ENCODE measurements at places on chromosomes 7 and 10.

DNA sequence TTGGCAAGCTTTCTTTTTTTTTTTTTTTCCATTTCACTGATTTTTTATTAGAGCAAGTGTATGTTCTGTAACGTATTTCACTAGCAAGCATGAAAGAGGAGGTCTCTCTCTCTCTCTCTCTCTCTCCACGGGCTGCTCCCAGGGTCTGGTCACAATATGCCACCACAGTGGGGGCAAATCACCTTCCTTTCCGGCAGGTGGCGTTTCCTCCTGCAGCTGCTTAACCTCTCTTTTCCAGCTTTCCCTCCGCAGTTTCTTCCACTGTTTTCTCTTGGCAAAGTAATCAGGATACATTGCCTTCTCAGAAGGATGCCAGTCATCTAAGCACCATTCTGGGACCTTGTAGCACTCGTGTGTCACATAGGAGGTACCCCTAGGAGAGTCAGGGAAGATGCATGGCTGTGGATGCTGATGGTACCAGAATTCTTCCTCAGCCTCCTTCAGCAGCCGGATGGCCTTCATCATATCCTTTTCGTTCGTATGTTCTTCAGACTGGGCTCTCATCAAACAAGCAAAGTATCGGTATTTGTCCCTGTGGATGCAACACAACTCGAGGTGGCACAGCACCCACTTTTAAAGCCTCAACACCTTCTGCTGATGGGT is 197.3 kb upstream of the PODXL start:
- peaks cover 4% of the 10 kb centered on the region for H3K27me3 ChIP-seq
- no peaks in the 10 kb centered on the region for H3K36me3 ChIP-seq
- H3K27ac ChIP-seq: no peak overlapping the region
- no peak for DNase-seq
- no peak overlapping the region for H3K4me3 ChIP-seq

DNA sequence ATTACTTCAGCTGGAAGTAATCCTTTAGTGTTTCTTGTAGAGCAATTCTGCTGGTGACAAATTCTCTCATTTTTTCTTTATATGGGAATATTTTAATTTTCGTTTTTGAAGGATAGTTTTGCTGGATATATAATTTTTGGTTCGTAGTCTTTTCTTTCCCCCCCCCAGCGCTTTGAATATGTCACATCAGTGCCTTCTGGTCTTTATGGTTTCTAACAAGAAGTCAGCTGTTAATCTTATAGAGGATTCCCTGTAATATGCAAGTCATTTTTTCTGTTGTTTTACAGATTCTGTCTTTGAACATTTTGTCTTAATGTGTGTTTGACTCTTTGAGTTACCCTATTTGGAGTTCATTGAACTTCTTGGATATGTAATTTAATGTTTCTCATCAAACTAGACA is 96.3 kb downstream of the SDK1 start:
- H3K36me3 ChIP-seq: peaks cover 2% of the 10 kb centered on the region
- no peaks in the 10 kb centered on the region for H3K4me1 ChIP-seq
- no peak overlapping the region for H3K27ac ChIP-seq
- peaks cover 10% of the 10 kb centered on the region for H3K27me3 ChIP-seq
- DNase-seq: no peak

DNA sequence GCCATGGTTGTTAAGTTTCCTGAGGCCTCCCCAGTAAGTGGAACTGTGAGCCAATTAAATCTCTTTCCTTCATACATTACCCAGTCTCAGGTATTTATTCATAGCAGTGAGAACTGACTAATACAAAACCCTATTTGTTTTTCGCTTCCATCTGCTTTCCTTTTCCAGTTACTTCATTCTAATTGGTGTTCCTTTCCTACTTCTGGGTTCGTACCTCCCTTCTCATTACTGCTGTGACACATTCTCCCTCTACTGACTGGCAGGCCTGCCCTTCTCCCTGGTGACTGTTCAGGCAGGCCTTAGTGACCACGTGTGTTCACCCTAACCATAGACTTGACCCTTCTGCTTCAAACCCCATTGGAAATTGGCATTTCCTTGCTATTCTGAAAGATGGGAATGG is 37.7 kb downstream of the MTURN start:
- H3K4me1 ChIP-seq: no peaks in the 10 kb centered on the region
- peaks cover 7% of the 10 kb centered on the region for H3K27me3 ChIP-seq
- no peaks in the 10 kb centered on the region for H3K36me3 ChIP-seq
- no peak overlapping the region for H3K4me3 ChIP-seq

DNA sequence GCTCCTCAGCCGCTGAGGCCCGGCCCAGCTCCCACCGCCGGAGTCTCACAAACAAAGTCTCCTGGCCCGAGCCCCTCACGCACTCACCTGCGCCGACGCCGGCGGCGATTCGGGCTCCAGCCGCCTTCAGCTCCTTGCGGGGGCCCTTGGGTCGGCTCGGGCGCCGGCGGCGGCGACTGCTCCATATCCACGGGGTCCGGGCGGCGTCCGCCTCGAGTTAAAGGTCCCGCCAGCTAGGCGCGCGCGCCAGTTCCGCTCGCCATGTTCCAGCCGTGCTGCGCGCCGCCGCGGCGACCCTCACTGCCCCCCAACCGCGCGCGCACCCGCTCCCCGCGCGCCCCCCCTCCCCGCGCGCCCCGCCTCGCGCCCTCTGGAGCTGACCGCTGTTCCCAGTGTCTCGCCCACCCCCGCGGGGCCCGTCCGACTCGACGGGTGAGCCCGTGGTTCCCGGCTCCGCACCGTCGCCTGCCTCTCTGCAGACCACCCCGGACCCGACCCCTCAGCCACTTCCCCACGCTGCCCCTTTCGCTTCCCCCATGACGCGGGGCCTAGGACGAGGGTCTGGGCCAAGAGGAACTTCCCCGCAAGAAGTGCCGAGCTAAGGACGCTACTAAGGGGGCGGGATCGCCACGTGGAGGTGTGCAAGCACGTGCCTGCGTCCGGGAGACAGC is 396.1 kb downstream of the ZNF33B start:
- peak; percentile 20 for DNase-seq
- H3K36me3 ChIP-seq: peaks cover 4% of the 10 kb centered on the region
- H3K27ac ChIP-seq: no peak overlapping the region
- H3K27me3 ChIP-seq: peaks cover 13% of the 10 kb centered on the region
- peaks cover 1% of the 10 kb centered on the region for H3K4me1 ChIP-seq

DNA sequence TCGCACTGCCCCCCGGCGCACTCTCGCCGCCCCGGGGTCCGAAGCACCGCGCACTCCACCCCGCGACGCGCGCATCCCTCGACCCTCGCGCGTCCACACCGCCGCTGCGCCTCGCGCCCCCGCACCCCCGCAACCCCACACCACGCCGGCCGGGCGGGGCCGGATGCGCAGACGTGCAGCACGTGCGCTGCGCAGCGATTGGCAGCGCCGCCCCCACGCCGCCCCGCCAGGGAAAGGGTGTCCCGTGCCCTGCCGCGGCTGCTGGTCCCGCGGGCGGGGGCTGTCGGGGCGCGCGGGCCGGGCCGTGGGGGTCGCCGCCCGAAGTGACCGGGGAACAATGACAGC is 53.7 kb upstream of the KDM7A start:
- peaks cover 2% of the 10 kb centered on the region for H3K27me3 ChIP-seq
- H3K4me1 ChIP-seq: peaks cover 44% of the 10 kb centered on the region
- peaks cover 7% of the 10 kb centered on the region for H3K36me3 ChIP-seq
- DNase-seq: peak; percentile 79

DNA sequence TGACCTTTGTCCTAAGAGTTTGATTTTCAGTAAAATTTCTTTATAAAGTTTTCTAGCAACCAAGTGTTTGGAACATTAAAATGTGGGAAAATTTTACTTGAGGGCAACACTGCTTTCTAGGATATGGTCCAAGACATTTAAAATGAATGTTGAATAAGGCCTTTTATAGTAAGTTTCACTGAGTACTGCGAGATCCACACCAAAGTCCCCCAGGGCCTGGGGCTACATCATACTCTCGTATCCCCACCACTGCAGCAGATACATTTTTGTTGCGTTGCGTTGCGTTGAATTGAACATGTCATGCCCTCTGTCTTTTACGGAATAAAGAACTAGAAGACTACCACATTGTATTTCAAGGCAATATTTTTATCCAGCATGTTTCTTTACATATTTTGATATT is 44.5 kb downstream of the PRTFDC1 start:
- no peak overlapping the region for H3K4me3 ChIP-seq
- peaks cover 14% of the 10 kb centered on the region for H3K36me3 ChIP-seq
- peaks cover 6% of the 10 kb centered on the region for H3K4me1 ChIP-seq
- no peaks in the 10 kb centered on the region for H3K27me3 ChIP-seq

GRCh38 chr7:31312889-31313288 is 27.6 kb downstream of the NEUROD6 start:
- H3K27ac ChIP-seq: no peak overlapping the region
- no peak overlapping the region for H3K4me3 ChIP-seq

DNA sequence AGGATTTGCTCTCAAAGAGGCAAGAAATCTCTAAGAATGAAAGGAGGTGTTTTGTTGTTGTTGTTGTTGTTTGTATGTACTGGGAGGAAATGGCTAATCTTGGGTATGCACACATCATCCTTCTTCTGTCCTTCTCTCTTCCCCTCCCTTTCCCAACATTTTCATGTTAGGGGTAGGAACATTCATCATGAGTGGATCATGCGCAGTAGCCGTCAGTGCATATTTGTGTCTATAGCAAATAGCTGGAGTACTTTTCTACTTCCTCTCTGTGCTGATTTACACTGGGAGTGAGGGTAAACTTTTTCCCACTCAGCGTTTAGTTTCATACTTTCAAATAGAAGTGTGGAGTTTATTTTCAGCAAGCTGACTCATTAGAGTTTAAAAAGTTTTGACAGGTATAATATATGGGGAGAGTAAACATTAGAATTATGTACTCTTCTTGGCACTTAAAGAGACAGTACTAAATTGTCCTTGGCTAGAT is 80.5 kb upstream of the PRKG1 start:
- DNase-seq: no peak
- H3K36me3 ChIP-seq: no peaks in the 10 kb centered on the region
- H3K27ac ChIP-seq: no peak overlapping the region
- H3K4me1 ChIP-seq: no peaks in the 10 kb centered on the region
- no peak overlapping the region for H3K4me3 ChIP-seq

GRCh38 chr10:80100861-80101695 is 22.6 kb downstream of the TMEM254 start:
- H3K27ac ChIP-seq: no peak overlapping the region
- H3K27me3 ChIP-seq: peaks cover 2% of the 10 kb centered on the region
- no peaks in the 10 kb centered on the region for H3K36me3 ChIP-seq
- no peak for DNase-seq

DNA sequence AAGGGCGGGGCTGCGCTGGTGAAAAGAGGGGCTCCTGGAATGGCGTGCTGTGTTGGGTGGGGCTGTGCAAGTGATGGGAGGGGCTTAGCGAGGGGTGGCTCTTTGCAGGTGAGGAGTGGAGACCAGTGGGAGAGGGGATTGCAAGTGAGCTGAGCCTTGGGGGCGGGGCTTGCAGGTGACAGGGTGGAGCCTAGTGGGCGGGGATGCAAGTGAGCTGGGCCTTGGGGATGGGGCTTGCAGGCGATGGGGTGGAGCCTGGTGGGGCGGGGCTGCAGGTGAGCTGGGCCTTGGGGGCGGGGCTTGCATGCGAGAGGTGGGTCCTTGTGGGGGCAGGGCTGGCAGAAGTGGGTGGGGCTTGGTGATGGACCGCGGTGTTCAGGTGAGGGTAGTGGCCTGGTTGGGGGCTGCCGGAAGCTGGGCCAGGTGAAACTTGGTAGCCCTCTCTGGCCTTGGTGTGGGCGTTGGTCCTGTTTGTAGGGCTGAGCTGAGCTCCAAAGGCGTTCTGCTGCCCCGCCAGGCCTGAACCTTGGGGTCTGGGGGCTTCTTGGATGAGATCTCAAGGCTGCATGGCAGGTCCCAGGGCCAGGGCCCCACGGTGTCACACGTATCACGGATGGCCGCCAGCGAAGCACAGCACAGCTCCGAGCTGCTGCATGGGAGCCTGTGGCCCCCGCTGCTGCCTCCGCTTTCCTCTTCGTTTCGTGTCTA is 743 bp upstream of the PITRM1 start:
- peaks cover 16% of the 10 kb centered on the region for H3K36me3 ChIP-seq
- peaks cover 25% of the 10 kb centered on the region for H3K27me3 ChIP-seq
- H3K27ac ChIP-seq: peak overlapping the region; percentile 88
- no peak for DNase-seq
- H3K4me3 ChIP-seq: peak overlapping the region; percentile 76
- peaks cover 14% of the 10 kb centered on the region for H3K4me1 ChIP-seq

GRCh38 chr10:103967448-103968071 is 620 bp downstream of the SLK start:
- H3K4me3 ChIP-seq: peak overlapping the region; percentile 88
- peaks cover 35% of the 10 kb centered on the region for H3K4me1 ChIP-seq
- H3K36me3 ChIP-seq: peaks cover 20% of the 10 kb centered on the region

GRCh38 chr7:75969704-75970498 is 24.5 kb downstream of the TMEM120A start:
- H3K4me3 ChIP-seq: no peak overlapping the region
- no peaks in the 10 kb centered on the region for H3K4me1 ChIP-seq
- no peaks in the 10 kb centered on the region for H3K27me3 ChIP-seq
- no peak overlapping the region for H3K27ac ChIP-seq
- H3K36me3 ChIP-seq: peaks cover 4% of the 10 kb centered on the region

DNA sequence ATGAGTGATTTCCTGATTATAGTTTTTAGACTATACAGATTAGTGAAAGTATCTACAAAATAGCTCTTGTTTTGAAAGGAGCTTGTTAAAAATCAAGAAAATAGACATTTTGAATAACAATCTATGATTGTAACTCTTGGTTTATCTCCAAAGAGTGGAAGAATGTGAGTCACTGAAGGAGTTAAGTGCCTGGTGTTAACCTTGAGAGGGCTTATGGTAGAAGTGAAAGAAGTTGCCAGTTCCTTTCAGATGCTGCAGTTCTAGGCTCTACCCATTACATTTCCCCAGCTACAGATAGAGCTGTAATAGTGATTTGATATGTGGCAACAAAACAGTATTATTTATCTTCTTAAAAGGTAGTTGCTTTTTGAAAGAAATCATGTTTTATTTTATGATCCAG is 12.7 kb downstream of the NRBF2 start:
- H3K4me3 ChIP-seq: no peak overlapping the region
- H3K4me1 ChIP-seq: peaks cover 25% of the 10 kb centered on the region

DNA sequence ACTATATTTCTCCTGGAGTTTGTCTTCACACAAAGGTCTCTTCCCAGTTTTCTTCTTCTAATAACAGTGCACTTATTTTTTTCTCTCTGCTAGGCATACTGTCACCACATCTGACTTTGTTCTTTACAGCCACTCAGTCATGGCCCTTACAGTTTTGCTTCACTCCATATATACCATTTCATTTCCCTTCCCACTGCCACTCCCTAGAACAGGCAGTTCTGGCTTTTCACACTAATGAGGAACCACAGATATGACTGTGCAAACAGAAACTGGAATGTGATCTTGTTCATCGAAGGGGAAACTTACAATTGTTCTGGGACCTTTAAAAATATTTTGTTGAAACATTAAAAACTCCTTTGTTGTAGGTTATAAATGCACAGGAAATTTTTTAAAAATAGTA is 67.3 kb downstream of the EPDR1 start:
- no peak overlapping the region for H3K4me3 ChIP-seq
- no peaks in the 10 kb centered on the region for H3K36me3 ChIP-seq
- DNase-seq: no peak
- peaks cover 7% of the 10 kb centered on the region for H3K27me3 ChIP-seq

GRCh38 chr7:7911369-7912123 is 57.0 kb upstream of the GLCCI1 start:
- no peak for DNase-seq
- H3K4me3 ChIP-seq: no peak overlapping the region
- no peaks in the 10 kb centered on the region for H3K36me3 ChIP-seq
- H3K27ac ChIP-seq: no peak overlapping the region

GRCh38 chr7:45076946-45077345 is 11.8 kb downstream of the NACAD start:
- no peak overlapping the region for H3K4me3 ChIP-seq
- peaks cover 41% of the 10 kb centered on the region for H3K36me3 ChIP-seq
- H3K4me1 ChIP-seq: peaks cover 6% of the 10 kb centered on the region
- H3K27me3 ChIP-seq: no peaks in the 10 kb centered on the region
- H3K27ac ChIP-seq: no peak overlapping the region

All from activated CD8-positive, alpha-beta T cell treated with anti-CD3 and anti-CD28 coated beads, Interleukin-2, amount 10 ng/mL, durations not matched to agents 7 days and 5 days (primary cell).